Epithelial cell of proximal tubule (primary cell): ENCODE measurements at places on chromosomes 5 and 9. TPM values are rescaled to one million over a fixed set of nuclear protein-coding genes. Genes with fewer than 3 reads are reported as not detected.

DNA sequence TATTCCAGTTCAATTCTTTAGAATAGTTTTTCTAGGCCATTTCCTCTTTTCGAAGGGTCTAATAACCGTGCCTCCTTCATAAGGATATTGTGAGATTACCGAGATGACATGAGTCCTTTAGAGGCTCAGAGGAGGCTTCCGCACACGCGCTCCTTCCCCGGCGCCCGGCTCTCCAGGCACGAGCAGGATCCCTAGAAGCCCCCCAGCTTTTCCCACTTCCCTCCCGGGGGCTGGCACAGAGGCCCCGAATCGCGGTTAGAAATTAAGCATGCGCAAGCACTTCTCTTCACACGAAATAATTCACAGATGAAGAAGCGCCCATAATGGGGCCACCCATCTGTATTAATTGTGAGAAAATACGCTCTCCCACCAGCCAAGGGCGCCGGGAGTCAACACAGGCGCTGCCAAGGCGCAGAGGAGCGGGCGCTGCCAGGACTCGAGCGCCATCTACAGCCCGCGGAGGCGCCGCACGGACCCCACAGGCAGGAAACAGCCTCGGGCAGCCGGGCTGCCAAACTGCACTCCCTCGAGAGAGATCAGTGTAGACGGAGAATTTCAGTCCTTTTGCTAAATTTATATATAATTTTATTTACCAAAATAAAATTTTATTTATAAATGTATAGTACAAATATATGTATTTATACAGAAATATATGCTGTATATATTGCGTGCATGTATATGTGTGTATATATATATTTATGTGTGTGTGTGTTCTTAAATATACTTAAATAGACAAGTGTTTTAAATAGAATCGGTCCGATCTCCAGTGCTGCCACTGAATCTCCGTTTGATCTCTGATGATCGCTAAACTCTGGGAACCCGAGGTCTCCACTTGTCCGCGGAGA lies 258.1 kb upstream of the NFIL3 start:
- no peak for DNase-seq

DNA sequence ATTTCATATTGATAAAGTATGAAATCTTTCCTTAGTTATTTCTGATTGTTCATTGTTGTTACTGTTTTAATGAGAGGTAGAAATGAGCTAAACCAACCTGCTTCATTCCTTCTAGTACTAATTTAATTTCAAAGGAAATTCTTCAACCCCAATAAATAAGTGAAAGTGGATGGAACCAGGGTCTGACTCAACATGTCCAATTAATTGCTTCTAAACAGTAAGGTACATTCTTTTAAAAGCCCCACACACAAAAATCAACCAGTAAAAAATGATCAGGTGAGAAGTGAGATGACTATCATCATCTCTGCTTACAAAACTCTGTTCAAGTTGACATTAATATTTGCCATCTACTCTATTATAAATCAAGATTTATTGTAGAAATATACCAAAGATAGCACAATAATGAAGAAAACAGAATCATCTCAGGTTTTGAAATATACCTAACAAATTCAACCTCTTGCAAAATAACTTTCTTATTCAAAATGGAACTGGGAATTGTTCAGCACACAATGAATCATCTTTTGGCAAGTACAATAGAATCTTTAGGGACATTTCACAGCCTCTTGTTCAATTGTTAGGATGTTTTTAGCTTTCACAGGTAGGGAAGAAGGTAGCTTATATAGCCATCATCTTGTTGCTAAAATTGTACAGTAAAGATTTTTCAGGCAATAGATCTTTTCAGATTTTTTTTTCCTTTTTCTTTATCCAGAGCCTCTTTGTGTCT lies 114.5 kb downstream of the RPS23 start:
- peak; percentile 81 for DNase-seq

DNA sequence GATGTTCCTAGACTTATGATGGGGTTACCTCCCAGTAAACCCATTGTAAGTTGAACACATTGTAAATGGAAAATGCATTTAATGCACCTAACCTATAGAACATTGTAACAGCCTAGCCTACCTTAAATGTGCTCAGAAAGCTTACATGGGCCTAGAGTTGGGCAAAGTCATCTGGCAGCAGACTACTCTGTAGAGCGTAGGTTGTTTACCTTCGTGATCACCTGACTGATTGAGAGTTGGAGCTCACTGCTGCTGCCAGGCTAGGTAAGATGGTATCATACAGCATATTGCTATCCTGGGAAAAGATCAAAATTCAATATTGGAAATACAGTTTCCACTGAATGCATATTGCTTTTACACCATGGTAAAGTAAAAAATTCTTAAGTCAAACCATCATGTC lies 95.4 kb downstream of the HTR4 start:
- no peak for DNase-seq

GRCh38 chr5:175847503-175847902 lies 23.9 kb upstream of the CPLX2 start:
- DNase-seq: no peak

DNA sequence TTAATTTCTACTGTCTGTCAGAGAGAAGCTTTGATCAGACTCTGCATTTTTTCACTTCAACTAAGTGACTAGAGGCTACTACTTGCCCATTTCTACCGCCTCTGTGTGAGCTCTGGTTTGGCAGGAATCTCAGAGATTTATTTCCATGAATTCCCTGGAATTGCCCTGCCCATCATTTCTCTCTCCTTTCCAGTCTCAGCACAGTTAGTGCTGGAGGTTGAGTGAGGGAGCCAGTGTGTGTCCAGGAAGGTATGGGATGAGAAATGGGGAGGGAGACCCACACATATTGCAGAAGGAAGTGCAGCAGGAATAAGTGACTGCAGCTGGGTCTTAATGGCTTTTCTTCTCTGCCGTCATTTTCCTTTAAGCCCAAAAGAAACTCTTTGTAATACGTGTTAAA lies 443.1 kb upstream of the ZNF462 start:
- no peak for DNase-seq

- DNase-seq: no peak
Measured at GRCh38 chr9:87405677-87406542, 91.8 kb upstream of the DAPK1 start.

- DNase-seq: no peak
Measured at GRCh38 chr5:96761618-96762017, 46.1 kb downstream of the ERAP1 start.

GRCh38 chr9:104879555-104880309 lies 48.2 kb downstream of the ABCA1 start:
- no peak for DNase-seq

DNA sequence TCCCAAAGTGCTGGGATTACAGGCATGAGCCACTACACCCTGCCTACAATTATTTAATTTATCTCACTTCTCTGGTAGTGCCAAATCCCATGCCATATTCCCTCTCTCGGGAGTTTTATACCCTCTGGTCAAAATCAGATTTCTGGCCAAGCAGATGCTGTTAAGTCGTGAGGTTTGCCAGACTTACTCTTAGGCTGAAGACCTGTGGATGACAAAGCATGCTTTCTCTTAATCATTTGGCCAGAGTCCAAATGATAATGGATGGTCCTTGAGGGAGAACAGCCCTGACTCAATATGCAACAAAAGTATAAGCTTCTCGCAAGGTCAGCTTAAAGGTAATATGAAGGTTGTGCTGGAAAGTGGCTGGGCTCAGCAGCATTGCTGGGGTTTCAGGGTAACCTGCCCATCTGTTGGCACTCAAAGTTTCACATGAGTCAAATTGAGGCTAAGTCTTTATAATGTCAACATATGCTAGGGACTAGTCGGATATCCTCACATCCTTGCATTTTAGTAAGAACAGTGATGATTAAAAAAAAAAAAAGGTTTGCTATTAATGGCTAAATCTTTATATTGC lies 280.1 kb downstream of the KIF4B start:
- DNase-seq: no peak

- no peak for DNase-seq
Measured at GRCh38 chr9:99822109-99822805, 572 bp downstream of the NR4A3 start.

GRCh38 chr5:72191404-72191803 lies 84.1 kb downstream of the MAP1B start:
- no peak for DNase-seq

DNA sequence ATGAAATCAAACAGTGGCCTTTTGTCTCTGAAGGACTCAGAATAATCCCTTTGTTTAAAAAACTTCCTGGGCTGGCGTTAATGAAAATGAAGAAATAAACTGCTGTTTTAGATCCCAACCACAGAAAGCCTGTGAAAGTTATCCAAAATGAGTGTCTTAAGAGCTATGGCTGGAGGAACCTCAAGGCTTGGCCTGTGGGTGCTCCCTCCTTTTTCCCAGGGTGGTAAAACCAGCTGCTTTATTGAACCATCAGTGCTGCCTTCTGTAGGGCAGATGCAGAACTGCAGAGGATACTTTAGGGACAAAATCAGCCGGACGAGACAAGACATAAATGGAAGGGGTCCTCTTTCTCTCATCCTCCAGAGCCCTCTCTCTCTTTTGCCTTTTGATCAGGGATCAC lies 100.9 kb downstream of the SMARCA2 start:
- no peak for DNase-seq

- DNase-seq: no peak
Measured at GRCh38 chr5:41364346-41364745, 146.1 kb downstream of the PLCXD3 start.

DNA sequence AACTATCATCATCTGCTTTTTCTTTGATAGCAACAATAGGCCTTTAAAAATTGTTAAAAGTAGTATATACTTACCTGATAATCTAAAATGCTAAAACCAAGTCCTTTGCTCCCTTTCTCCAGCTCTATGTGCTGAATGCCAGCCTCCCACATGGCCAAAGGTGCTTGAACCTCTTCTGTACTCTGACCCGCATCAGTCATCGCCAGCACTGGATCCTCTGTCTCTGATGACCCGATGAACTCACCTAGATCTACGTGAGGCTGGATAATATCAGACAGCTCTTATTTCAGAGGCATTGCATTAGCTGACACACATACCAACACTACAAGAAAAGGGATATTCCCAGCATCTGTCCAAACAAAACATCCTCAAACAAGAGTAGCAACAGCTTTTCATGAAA lies 89.5 kb downstream of the MPDZ start:
- no peak for DNase-seq

GRCh38 chr9:136031741-136032730 lies 63.1 kb downstream of the NACC2 start:
- no peak for DNase-seq

DNA sequence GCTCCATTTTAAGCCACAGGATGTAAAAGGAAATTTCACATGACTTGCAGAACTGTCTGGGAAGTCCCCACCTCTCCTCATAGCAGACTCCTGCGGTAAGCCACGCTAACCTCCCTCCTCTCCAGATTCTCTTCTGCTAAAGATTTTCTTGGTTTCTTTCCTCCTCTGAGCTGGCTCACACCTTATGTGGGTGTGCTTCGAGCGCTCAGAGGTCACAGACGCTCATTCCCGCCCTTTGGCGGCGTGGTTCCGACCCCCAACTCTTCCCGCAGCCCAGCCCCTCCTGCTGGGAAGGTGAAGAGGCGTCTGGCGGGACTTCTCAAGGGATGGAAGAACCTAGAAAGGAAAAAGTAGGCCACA lies 32.9 kb upstream of the CDK20 start:
- DNase-seq: no peak

DNA sequence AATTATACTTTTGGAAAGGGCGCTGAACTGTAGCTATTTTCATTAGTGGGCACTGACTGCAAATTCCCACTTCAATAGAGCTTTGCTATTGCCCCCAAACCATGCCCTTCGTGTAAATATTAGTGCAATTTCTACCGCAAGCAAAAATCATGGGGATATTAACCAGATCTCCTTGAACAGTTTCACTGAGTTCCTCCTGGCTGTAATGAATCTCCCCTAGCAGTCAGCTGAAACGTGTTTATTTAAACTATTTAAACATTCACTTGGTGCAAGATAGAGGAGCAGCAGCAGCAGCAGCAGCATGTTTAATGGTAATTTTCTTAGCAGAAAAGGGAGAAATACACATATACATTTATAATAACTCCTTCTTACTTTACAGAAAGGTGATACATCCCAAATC lies 54.4 kb downstream of the ARRDC3 start:
- DNase-seq: no peak

- DNase-seq: no peak
Measured at GRCh38 chr5:154315196-154315595, 124.7 kb downstream of the GALNT10 start.

DNA sequence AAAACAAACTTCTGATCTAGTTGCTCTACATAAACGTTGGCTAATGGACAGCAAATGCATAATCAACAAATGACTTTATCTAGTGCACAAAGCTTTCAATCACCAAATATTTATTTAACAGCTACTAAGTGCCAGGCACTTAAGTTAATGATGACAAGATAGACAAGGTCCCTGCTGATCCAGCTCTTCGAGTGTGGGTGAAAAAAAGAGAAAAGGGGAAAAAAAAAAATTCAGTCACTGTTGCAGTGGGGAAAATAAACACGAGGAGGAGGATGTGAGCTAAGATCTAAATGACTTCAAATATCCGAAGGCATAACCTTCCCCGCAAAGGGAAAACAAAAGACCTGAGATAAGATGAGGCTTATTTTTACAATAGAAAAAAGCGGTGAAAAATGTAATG lies 9.6 kb downstream of the PSIP1 start:
- no peak for DNase-seq

DNA sequence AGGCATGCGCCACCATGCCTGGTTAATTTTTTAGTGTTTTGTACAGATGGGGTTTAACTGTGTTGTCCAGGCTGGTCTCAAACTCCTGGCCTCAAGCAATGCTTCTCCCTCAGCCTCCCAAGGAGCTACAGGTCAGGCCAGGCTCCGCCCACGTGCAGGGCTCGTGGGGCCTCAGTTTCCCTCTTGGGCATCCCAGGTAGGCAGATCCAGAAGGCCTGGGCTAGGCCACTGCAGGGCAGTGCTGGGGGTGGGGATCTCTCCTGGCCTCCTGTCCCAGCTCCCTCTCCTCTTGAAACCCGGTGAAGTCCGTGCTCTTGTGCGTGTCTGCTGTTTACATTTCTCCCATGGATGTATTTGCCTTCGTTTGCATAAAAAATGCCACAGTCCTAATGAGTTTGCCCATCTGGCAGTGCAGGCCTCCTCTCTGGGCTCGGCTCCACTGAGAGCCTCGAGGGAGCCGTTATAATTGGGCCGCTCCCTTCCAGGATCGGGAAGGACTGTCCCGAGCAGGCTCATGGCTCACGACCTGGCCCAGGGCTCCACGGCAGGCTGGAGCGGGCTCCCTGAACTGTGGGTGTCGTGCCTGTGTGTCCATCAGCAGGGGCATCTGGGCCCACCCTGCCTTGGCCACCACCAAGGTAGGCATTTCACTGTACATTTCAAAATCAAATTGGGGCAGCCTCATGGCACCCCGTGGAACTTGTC lies 52.6 kb upstream of the RUFY1 start:
- DNase-seq: no peak

GRCh38 chr9:134243778-134244467 lies 79.6 kb upstream of the RNU6ATAC start:
- DNase-seq: no peak

- DNase-seq: no peak
Measured at GRCh38 chr9:113828221-113828620, 47.9 kb upstream of the ZNF618 start.

- DNase-seq: no peak
Measured at GRCh38 chr9:9305600-9305999, 1307.2 kb downstream of the PTPRD start.

The OTP gene
- not detected in 2 replicates for total RNA-seq

The IL5 gene
- not detected in 2 replicates for total RNA-seq

The PCDHB14 gene
- under 0.01 and 0.23 TPM in 2 replicates for total RNA-seq

The ARL14EPL gene
- 0.17 TPM in 1 of 2 replicates, not detected in the other for total RNA-seq

The ZDHHC12 gene
- 106 and 119 TPM in 2 replicates for total RNA-seq

The ANKDD1B gene
- 0.07 and 1.3 TPM in 2 replicates for total RNA-seq
